NCI-H1436 (cell line): ENCODE measurements at places on chromosomes 3 and 15.
A peak's percentile ranks its signal among the peaks of the same experiment; 100 is the strongest.

DNA sequence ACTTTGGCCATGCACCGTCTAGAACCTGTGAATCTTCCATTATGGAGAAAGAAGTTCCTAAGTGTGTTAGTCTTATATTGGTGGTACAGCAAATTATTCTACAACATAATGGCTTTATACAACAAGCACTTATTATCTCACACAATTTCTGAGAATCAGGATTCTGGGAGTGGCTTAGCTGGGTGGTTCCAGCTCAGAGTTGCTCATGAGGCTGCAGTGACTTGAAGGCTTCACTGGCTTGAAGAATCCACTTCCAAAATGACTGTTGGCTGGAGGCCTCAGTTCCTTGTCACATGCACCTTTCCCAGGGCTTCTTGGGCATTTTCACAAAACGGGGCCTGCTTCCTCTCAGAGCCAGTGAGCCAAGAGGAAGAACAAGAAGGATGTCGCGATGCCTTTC, 82.3 kb upstream of the RNF7 start:
- DNase-seq = no peak

DNA sequence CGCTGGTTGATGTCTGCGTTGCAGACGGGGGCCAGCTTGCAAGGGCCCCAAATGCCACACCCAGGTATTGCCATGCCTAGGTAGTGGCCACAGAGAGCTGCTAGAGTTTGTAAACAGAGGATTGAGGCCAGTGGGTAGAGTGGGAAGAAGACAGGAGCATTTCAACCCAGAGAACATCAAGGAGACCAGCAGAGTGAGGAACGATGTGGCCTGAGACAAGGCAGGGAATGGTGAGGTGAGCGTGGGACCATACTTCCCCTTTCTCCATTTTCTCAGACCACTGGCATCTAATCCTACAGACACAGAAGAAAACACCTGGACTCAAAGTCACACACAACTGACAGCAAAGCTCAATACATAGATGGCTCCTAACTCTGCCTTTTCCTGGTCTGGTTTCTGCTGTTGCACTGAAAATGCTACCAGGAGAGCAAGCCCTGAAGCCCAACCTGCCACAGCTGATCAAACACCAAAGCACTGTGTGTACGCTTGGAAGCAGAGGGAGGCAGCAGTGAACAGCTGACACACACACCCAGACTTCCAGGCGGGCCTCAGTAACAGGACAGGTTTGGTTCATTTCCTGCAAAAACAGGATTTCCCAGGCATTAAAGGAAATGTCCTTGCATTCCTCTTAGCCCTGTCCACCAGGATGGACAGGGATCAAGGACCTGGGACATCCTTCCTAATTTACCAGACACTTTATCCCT, 1.6 kb downstream of the FAM174B start:
- no peak for DNase-seq

GRCh38 chr3:25603703-25604102, 61.0 kb downstream of the TOP2B start:
- DNase-seq = no peak

DNA sequence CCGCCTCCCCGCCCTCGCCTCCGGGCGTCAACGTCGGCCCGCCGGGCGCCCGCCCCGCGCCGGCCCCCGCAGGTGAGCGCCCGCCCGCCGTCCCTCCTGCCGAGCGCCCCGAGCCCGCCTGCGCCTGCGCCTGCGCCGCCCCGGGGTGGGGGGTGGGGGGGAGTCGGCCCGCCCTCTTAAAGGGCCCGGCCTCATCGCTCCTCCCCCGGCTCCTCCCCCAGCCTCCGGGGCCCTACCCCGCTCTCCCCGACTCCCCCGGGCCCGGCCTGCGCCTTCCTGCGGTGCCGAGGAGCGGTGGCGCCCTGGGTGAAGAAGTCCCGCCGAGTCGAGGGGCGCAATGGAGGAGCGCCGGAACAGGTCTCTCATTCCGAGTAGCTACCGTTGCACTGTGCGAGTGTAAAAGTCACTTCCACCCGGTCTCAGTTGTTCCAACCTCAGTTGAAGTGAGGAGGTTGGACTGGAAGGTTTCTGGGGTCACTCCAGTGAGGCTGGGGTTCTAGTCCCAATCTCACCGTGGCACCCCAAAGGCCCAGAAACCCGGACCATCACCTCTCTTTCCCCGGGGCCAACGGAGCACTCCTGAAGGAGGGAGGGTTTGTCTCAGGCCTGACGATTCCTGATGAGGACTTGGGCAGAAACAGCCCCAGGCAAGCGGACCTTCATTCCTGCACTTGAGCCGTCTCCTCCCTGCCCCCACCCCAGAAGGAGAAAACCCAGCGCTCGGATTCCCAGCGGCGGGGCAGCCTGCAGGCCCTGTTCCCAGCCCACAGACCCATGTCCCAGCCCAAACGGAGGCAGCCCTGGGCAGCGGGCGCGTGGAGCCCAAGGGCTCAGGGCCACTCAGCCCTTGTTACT, 1.5 kb upstream of the TNK2 start:
- peak; percentile 93 for DNase-seq

DNA sequence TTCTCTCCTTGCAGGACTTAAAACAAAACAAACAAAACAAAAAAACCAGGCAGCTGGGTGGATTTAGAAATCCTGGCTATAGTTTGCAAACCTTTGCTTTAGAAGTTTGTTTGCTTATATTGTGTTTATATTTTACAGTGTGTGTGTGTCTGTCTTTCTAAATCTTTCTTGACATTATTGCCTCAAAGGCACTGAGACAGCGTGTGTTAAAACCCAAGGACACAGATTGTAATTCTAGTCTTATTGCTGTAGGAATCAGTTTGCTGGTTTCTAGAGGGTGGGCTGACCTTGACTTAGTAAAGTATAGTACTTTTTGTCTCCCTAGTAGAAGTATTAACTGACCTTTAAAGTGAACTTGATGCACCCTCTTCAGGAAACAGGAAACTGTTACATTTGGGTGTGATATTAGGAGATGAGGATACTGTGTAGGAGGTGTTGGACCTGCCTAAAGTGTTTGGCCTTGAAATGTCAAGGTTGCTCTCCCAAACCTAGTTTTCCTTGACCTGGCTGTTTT, 71.0 kb downstream of the TCF12 start:
- no peak for DNase-seq

- no peak for DNase-seq
Observed at GRCh38 chr3:3771567-3771966, 27.7 kb upstream of the LRRN1 start.

DNA sequence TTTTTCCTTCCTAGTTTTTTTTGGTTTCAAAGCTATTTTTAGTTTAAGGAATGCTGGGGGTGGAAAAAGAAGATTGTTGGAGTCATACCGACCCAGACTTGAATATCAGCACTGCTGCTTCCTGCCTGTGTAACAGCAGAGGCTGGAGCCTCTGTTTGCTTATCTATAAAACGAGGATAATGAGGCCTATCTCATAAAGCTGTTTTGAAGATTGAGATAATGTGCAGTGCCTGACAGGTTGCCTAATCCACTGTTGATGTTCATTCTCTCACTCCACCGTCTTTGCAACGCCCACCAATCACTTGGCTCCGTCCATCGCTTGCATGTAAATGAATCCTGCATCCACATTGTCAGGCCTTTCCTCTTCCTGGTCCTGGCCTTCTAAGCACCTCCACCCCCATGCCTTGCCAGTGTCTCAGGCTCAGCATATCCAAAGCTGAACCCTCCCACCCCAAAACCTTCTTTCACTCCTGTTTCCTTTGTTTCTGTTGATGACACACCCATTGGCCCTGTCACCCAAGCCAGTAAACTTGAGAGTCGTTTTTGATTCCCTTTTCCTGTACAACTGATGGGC, 94.9 kb downstream of the MEX3B start:
- no peak for DNase-seq

GRCh38 chr3:29212789-29213433, 68.0 kb upstream of the RBMS3 start:
- no peak for DNase-seq

DNA sequence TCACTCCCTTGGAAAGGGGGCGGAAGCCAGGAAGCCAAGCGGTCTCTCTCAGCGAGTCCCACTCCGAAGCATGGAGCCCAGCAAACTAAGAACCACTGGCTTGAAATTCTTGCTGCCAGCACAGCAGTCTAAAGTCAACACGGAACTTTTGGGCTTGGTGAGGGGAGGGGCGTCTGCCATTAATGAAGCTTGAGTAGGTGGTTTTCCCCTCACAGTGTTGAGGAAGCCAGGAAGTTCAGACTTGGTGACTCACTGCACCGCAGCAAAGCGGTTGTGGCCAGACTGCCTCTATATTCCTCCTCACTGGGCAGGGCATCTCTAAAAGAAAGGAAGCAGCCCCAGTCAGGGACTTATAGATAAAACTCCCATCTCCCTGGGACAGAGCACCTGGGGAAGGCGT, 665.4 kb upstream of the CBLB start:
- no peak for DNase-seq

DNA sequence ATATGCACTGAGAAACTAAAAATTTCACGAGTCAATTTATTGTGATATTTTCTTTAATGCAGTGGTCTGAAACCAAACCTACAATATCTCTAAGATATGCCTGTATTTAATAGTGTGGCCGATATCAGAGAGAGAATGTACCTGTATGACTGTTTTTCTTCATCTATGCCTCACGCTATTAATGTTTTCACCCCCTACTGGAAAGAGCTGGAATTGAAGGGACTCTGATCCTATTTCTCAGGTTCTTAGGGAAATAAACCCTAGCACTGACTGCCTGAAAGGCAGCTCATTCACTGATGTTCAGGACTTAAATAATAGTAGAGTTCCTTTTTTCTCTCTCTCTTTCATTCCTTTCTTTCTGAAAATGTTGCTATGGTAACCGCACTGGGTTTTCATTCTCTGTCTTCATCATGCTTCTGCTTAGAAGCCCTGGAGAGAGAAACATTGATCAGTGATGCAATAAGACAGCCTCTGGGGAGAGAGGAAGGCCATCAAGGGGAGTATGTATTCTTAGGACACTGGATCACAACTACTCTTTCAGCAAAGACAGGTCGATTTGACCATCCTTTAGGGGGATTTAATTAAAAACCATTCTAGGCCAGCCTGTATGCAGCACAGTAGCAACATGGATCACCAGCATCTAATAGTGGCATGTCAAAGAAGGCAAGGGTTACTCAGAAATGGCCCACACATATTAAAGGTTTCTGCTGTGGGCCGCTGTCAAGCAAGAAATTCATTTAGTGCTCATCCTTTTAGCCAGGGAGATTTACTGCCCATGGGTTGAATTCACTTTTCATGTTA, 1135.7 kb downstream of the IGSF11 start:
- no peak for DNase-seq

GRCh38 chr3:156349111-156349510, 205.8 kb downstream of the SSR3 start:
- no peak for DNase-seq

DNA sequence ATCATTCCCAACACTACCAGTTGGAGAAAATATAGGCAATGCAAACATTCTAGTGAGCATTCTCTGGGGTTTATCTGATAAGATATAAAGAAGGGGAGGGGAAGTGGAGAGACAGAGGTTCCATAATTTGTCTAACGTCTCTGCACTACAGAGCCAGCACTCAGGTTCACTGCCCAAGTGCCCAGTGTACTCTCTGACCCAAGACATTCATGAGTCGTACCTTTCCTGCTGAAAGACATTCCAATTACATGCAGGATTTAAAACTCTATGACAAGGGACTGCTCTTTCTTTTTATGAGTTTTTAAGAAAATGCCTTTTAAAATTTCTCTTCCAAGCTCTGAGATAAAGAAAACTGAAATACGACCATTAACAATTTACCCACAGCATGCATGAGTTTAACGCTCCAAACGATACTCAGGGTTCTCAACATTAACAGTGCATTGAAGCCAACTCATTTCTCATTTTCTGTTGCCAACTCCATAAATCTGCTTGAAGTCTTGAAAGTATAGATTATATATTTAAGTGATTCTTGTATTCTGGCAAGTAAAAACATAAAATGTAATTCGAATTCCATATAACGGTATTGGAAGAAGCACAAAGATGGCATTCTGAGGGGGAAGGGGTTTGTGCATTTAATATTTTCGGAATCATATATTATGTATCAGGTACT, 193.4 kb downstream of the SUCLG2 start:
- no peak for DNase-seq

DNA sequence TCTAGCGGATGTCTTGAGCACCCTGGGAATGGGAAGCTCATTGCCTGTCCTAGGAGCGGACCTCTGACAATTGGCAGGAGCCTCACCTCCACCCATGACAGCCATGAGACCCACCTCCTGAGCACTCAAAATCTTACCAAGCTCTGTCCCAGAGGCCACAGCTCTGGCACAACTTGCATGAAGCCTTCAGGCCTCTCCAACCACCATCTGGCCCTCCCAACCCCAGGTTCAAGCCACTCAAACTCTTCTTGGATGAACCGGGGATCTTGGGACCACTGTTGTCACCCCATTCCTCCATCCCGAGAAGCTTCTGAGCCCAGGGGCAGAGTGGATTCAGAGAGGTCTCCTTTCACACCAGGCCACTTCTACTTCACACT, 1.5 kb downstream of the VIPR1 start:
- DNase-seq = no peak

- no peak for DNase-seq
Observed at GRCh38 chr3:63050548-63051177, 175.4 kb upstream of the CADPS start.

- no peak for DNase-seq
Observed at GRCh38 chr15:93826790-93827189, 404.6 kb upstream of the MCTP2 start.

- no peak for DNase-seq
Observed at GRCh38 chr15:49953421-49953820, 165.6 kb downstream of the ATP8B4 start.

GRCh38 chr15:77905301-77905920, 172.1 kb downstream of the TBC1D2B start:
- DNase-seq = no peak

DNA sequence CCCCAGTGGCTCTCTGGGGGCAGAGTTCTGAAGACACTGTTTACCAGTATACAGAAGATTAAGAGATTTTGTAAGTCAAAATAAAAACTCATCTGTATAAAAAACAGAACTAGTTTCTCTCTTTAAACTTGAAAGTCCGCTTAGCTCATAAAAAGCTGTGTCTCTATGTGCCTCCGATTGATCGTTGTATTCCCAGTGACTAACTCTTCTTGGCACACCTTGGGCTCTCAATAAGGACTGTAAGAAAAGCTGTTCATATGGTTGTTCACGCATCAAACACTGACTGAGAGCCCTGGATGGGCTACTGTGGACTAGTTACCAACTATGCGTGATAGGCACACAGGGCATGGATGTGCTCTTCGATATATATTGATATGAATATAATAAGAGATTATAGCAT, 107.9 kb downstream of the P3H2 start:
- no peak for DNase-seq

- no peak for DNase-seq
Observed at GRCh38 chr3:43021186-43021585, 42.1 kb downstream of the GASK1A start.

- DNase-seq = no peak
Observed at GRCh38 chr3:55189359-55189801, 261.5 kb upstream of the LRTM1 start.

DNA sequence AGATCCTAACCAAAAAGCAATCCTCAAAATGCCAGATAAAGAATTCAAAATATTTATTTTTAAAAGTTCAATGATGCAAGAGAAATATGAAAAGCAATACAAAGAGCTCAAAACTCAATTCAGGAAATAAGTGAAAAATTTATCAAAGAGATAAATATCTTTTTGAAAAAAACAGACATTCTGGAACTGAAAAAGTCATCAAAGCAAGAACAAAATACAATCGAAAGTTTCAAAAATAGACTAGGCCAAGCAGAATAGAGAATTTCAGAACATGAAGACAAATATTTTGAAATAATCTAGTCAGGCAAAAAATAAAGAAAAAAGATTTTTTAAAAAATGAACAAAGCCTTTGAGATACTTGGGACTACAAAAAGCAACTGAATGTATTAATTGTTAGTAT, 83.4 kb upstream of the STT3B start:
- DNase-seq = no peak

- DNase-seq = no peak
Observed at GRCh38 chr3:59386165-59386564, 336.3 kb upstream of the CFAP20DC start.
